T-helper 2 cell (primary cell): ENCODE measurements at places on chromosomes 4 and X.

DNA sequence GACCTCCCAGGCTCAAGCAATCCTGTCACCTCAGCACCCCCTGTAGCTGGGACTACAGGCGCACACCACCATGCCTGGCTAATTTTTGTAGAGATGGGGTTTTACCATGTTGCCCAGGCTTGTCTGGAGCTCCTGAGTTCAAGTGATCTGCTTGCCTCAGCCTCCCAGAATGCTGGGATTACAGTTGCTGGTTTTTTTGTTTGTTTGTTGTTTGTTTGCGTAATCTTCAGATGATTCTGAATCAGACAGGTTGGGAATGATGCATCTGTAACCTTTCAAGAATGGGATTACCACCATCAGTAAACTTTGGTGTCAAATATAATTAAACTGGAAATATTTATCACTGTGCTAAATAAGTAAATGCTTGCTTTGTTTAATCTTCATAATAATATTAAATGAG is 62.0 kb upstream of the SLC10A4 start:
- DNase-seq: no peak

GRCh38 chr4:168735735-168736134 is 238.9 kb downstream of the PALLD start:
- DNase-seq: no peak

DNA sequence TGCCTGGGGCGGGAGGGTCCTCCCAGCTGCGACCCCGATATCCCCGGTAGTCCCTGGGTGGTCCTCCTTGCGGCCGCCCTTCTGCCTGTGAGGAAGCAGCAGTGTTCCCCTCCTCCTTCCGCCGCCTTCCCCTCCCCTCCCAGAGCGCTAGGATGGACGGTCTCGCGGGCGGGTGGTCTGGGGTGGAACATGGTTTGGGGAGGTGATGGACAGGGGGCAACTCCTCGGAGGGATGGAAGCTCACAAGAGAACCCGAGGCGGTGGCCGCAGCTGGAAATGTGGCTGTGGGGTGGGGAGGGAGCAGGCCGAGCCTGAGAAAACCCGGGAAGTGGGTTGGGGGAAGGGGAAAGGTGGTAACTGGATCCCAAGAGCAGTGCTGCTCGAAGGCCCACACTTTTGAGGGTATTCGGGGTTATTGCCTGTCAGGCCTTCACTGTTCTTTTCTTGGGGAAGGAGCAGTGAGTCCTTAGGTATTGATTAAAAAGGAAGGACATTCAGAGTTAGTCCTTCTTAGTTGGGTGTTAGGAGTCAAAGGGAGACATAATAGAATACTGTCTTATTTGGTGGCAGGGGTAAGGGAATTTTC is 581 bp downstream of the UBE2K start:
- no peak for DNase-seq

DNA sequence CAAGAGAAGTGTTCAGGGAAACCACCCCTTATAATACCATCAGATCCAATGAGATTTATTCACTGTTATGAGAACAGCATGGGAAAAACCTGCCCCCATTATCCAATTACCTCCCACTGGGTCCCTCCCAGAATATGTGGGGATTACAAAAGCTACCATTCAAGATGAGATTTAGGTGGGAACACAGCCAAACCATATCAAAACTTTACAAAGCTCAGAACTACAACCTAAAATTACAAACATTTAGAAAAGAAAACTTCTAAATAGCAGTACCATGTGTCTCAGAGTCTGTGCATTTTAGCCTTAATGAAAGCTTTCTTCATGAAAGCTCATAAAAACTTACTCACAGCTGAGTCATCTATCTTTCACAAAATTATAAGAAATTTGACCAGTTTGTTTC is 1442.8 kb upstream of the PCDH7 start:
- DNase-seq: no peak

- no peak for DNase-seq
Measured at GRCh38 chr4:183889190-183889589, 15.9 kb upstream of the STOX2 start.

GRCh38 chr4:6674500-6675149 is 19.1 kb upstream of the S100P start:
- peak; percentile 54 for DNase-seq

DNA sequence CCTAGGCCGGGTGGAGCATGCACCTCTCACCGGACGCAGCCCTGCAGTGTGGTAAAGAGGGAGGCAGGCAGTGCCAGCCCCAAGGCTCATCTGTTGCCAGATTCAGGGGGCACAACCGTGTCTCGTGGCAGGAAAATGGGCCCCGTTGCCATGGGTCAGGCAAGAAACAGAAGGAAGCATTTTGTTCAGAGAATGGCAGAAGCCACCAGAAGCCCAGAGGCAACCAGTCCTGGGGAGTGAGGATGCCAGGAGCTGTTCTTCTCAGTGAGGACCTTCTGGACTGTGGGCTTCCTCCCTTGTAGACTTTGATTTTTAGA is 12.5 kb upstream of the UVSSA start:
- no peak for DNase-seq

- no peak for DNase-seq
Measured at GRCh38 chr4:87356832-87357526, 34.0 kb downstream of the HSD17B11 start.

GRCh38 chr4:161248880-161249279 is 914.9 kb downstream of the FSTL5 start:
- DNase-seq: no peak

DNA sequence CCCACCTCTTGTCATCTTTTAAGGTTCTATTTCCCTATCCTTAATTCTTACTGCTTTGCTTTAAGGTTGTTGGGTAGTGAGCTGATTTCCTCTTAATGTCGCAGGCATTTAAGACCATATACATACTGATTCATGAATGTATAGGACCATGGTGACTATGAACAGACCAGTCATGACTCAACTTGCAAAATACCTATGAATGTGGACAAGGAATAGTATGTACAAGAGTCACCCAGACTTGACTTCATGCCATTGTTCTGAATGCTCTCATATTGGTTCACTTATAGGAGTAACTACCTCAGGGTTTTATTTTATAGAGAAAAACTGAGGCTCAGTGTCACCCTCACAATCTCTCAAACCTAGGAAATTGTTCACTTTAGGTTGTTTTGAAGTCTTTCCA is 44.3 kb downstream of the CCNG2 start:
- no peak for DNase-seq

- DNase-seq: no peak
Measured at GRCh38 chrX:107659768-107660167, 31.5 kb downstream of the PRPS1 start.

GRCh38 chr4:141391293-141391692 is 170.6 kb downstream of the ZNF330 start:
- no peak for DNase-seq

DNA sequence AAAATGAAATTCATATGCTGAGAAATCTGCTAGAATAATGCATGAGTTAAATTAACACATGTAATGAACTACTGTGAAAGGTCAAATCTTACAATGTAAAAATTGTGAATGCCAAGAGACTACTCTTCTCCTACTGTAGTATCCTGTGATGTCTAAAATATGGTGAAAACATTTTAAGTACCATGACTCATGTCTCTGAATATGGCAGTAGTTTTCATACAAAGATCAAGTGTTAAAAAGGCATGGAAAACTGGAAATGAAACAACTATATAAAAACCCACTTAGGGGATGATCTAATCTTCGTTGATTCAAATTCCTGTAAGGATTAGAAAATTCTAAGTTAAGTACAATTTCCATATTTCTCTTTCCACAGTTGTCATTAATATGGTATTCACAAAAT is 221.3 kb downstream of the PPP3CA start:
- no peak for DNase-seq

GRCh38 chr4:82223715-82224114 is 150.1 kb downstream of the HNRNPD start:
- no peak for DNase-seq

DNA sequence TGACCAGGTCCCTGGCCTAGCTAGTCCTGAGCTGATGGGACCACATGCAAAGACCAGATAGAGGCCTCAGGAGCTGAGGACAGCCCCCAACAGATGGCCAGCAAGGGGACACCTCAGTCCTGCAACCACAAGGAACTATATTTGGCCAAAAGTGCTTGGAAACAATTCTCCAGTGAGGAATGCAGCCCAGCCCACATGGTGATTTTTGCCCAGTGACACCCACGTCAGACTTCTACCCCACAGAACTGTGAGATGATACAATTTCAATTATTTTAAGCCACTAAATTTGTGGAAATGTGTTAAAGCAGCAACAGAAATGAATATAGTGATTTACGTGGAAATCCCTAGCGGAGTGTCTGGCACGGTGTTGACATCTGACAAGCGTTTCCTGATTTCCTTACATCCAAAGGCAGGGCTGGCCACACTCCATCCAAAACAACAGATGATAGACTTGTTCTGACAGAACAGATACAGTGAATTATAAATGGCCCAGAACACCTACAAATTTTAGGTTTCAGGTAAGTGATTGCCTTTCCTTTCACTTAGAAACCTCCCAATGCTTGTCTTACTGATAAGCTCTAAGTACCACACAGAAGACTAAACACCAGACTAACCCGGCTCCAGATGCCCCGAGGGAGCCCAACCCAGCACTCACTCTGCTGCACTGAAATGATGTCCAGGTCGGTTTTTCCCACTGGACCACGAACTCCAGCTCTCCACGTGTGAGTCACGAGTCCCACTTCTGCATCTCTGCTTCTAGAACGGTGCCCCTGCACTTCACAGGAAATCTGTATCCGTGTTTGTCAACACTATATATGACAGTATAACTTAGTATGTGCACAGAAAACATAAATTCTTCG is 5.8 kb downstream of the AFAP1 start:
- no peak for DNase-seq

DNA sequence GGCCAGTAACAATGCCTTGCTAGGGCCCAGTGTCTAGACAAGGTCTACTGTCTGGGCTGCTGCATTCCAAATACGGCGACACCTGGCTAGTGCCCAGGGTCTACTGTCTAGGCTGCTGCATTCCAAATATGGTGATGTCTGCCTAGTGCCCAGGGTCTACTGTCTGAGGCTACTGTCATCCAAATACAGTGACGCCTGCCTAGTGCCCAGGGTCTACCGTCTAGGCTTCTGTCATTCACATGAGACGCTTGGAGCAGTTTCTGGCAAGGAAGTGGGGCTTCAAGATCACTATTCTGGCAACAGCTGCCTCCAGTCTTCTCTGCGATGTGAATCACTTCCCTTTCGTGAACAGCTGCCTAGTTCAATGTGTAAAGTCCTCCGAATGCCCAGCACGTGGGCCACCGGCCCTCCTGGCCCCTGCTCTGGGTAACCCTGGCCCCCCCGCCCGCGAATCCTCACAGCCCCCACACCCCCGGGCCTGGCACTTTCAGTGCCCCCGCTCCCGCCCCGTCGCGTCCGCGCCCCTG is 12.7 kb downstream of the ACOX3 start:
- DNase-seq: no peak

DNA sequence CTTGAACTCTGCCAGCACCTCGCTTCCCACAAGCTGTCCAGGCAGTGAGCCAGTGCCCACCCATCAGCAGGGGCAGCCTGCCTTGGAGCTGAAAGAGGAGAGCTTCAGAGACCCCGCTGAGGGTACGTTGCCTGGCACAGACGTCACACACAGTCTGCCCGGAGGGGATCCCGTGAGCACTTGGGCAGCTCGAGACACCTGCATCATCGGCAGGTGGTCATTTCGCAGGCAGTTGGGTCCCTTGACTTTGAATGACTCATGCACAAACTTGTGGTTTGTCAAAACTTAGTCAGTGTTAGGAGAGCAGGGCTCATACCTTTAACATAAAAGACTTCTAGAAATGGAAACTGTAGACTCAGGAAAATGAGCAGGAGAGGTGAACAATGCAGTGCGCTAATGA is 9.9 kb downstream of the TACC3 start:
- DNase-seq: no peak

GRCh38 chrX:137366018-137366633 is 199.8 kb upstream of the ZIC3 start:
- no peak for DNase-seq

DNA sequence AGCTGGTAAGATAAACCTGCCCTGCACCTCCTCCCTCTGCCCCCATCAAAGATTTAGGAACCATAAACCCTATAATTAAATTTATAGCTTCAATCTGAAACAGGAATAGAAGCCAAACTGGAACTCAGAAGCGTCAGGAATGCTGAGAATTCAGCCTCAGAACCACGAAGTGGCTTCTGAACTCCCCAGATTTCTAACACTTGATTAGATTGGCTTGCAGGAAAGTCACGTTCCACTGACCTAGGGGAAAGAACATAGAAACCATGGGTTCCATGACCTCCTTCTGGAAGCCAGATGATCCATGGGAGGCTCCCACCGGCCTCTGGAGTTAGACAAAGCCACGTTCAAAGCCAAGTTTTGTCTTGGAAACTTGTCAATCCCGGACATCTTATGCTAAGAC is 356.5 kb downstream of the MID1IP1 start:
- DNase-seq: no peak

DNA sequence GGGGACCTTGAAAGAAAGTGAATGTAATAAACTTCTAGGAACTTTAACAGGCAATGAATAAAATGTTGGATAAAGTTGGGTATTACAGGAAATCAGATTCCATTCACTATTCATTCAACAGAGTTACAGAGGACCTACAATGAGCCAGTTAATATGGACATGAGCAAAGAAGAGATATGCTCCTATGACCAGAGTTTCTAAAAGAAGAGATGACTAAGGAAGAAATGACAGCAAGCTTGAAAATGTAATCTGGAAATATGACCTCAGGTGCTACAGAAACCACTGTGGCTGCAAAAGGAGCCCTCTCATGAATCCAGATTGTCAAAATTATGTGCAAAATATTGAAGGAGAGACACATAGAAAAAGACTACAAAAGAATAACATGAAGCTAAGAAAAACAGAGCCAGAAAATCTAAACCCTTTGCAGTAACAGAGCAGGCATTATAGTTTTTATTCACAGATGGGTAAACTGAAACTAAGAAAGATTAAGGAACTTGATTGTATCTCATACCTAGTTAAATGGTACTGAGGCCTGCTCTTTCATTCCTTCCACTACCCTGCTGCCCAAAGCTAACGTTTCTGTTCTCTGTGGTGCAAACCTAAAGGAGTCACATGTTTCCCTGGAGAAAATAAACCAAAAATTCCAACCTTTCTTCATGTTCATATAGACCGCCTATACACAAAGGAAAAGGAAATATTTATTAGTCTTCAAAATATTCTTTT is 378.3 kb downstream of the GBA3 start:
- DNase-seq: no peak

DNA sequence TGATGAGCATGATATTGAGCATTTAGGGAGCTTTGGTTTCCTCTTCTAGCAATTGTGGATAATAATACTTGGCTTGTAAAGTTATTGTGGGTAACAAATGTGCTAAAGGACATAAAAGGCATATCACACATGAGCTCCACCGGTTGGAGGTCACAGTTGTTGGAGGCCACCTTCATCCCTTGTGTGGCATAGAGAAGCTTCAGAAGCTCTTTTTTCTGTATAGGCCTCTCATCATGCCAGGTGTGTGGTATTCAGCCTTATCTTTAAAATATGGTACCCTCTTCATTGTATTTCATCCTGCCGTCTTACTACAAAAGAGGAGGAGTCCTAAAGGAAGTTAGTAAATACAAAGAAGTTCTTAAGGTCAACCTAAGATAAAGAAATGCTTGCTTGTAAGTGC is 66.4 kb downstream of the HMGB2 start:
- no peak for DNase-seq

DNA sequence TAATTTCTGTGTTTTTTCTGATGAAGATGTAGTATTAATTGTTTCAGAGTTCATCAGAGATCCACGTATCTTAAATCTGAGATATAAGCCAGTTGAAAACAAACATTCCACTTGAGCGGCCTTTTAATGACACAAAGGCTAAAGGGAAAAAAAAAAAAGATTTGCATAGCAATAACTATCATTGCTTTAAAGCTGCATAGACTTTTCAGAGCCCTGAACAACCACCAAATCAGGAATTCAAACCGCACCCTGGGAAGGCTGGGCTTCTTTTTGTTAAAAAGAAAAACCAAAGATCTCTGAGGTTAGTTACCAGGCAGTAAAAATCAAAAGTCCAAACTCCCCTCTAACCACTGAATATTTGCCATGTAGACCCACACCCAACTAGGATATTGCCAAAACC is 206.0 kb downstream of the HHIP start:
- no peak for DNase-seq
